ENCODE measurements at places on chromosomes 12 and 14. TPM values are rescaled to one million over a fixed set of nuclear protein-coding genes. Genes with fewer than 3 reads are reported as not detected.

The HSP90AA1 gene
- total RNA-seq: 118 TPM

The KRT74 gene
- not detected for total RNA-seq

The FAM186B gene
- total RNA-seq: 0.24 TPM

The ANKS1B gene
- total RNA-seq: 0.18 TPM

The NOP9 gene
- 15.3 TPM for total RNA-seq

- H3K27me3 ChIP-seq: no peaks in the 10 kb centered on the region
- H3K36me3 ChIP-seq: no peaks in the 10 kb centered on the region
- no peak overlapping the region for H3K4me3 ChIP-seq
- no peak for DNase-seq
- no peak overlapping the region for H3K27ac ChIP-seq
These were observed 31.9 kb downstream of the NUAK1 start for GRCh38 chr12:106106892-106107291.

DNA sequence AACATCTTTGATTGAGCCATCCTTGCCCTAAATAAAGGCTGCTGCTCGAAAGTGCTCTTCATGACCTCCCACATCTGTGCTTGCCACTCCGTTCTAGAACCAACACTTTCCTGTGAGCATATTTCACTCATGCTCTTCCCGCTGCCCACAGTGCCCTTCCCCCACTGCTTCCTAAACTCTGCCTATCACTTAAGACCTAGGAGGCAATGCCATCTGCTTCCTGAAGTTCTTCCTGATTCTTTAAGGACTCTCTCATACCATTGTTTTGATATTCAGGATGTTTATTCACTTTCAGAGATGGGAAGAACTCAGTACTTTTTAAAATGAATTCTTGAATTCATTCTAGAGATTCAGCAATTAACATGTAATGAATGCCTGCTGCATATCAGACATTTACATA is 49.9 kb downstream of the ZFYVE21 start:
- H3K36me3 ChIP-seq: no peaks in the 10 kb centered on the region
- H3K27ac ChIP-seq: no peak overlapping the region
- no peak overlapping the region for H3K4me3 ChIP-seq
- H3K27me3 ChIP-seq: no peaks in the 10 kb centered on the region
- no peaks in the 10 kb centered on the region for H3K4me1 ChIP-seq

GRCh38 chr12:53659571-53659981 is 16.3 kb downstream of the ATP5MC2 start:
- peaks cover 2% of the 10 kb centered on the region for H3K4me1 ChIP-seq
- H3K27ac ChIP-seq: peak overlapping the region; percentile 84
- peaks cover 13% of the 10 kb centered on the region for H3K36me3 ChIP-seq
- no peak for DNase-seq

GRCh38 chr12:45803111-45803510 is 73.6 kb downstream of the ARID2 start:
- no peak overlapping the region for H3K4me3 ChIP-seq
- H3K36me3 ChIP-seq: no peaks in the 10 kb centered on the region
- no peaks in the 10 kb centered on the region for H3K4me1 ChIP-seq
- no peak overlapping the region for H3K27ac ChIP-seq
- H3K27me3 ChIP-seq: no peaks in the 10 kb centered on the region
